NCI-H1417 treated with DMSO at 0.1 percent for 48 hours (cell line): ENCODE measurements at places on chromosomes 3 and 15.

DNA sequence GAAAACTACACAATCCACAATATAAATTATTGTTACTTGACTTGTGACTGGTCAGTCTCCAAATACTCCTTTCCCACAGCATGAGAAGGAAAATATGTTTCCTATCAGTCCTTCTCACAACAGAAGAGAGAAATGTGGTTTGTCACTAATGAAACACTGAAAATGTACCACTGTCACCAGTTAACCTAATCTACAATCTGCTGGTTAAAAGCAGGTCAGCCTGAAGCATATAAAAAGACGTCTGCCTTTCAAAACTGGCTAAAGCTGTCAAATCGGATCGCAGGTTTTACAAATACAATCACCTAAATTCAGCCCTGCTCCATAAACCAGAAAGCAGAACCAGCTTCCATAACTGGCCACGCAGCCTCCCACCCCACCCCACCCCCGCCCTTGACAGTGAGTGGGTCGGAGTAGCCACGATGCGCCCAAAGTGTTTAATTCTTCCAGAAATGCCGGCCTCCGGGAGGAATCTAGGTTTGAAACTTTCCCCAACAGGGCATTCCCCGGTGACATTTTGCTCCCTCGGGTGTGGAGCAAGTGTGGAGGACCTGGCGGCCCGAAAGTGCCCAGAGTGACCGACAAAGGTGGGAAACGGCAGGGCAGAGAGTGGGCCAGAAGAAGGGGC lies 682 bp downstream of the ETFA start:
- no peak for DNase-seq

- no peak for DNase-seq
Observed at GRCh38 chr3:138642927-138643253, 34.3 kb downstream of the FAIM start.

- DNase-seq: no peak
Observed at GRCh38 chr3:50170689-50171088, 15.6 kb downstream of the SEMA3F start.

- DNase-seq: no peak
Observed at GRCh38 chr3:159923336-159923735, 65.3 kb upstream of the IL12A start.

DNA sequence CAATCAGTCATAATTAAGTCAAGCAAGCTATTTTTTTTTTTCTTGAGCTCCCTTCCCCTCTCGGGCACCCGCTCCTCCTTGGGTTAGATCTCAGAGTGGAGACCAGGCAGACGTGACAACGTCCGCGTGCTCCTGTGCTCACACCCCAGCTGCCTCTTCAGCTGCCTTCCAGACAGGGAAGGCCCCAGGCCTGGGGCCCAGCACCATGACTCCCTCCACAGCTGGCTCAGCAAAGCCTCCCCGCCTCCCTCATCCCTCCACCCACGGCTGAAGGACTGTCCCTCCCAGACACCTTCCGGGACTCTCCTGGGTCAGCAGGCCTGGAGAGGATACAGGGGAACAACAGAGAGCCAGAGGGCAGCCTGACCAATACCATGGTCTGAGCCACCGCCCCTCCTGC lies 87.9 kb upstream of the LINGO1 start:
- no peak for DNase-seq

DNA sequence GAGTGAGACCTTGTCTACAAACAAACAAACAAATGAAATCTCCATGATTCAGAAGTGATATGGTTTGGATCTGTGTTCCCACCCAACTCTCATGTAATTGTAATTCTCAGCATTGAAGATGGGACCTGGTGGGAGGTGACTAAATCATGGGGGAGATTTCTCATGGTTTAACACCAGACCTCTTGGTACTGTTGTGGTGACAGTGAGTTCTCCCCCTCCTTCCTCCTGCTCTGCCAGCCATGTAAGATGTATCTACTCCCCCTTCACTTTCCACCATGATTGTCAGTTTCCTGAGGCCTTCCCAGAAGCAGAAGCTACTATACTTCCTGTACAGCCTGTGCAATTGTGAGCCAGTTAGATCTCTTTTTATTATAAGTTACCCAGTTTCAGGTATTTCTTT lies 438.4 kb upstream of the THBS1 start:
- no peak for DNase-seq

DNA sequence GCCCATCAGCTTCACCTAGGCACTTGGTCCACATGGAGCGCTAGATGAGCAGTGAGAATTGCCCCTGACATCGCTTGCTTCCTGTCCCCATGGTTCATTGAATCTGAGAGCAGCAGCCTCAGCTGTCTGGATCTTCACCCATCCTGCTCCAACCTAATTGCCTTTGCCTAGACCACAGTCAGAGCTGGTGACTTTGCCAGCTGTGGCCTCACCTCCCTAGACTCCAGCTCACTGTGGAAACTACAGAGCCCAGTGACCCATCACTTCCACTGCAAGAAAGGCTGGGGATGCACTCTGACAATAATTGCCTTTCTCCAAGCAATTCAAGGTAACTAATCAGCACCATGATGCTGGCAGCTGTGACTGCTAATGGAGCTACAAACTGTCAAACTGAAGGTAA lies 30.6 kb upstream of the SLC6A1 start:
- DNase-seq: no peak
